KG1 (cell line): ENCODE measurements at places on chromosomes 3 and 15.

GRCh38 chr3:46923559-46924350 lies 46.2 kb downstream of the PTH1R start:
- no peak for DNase-seq

- no peak for DNase-seq
These were observed 11.0 kb downstream of the SHOX2 start for GRCh38 chr3:158095111-158095813.

DNA sequence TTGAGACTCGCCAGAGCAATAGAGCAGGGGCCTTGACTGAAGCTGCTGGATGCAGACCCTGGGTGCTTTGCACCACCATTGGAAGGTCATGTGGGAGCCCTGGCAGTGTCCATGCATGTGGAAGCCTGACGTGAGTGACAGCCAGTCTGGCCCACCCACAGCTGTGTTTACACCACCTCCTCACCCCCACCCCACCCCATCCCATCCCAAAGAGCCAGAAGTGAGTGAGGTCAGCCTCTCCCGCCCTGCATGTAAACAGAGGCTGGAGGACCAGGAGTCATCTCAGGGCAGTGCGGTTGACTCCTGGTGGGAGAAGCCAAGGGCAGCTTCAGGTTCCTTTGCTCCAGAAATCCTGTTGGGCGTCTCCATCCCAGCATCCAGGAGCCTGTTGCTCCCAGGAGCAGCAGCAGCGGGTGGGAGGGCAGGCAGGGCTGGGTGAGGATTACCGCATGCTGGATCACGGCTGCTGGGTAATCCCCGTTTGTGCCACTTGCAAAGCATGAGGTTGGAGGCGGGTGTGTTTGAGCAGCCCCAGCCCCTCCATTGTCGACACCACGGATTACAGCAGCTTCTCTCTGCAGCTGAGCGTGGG lies 44.6 kb downstream of the CORO2B start:
- no peak for DNase-seq

DNA sequence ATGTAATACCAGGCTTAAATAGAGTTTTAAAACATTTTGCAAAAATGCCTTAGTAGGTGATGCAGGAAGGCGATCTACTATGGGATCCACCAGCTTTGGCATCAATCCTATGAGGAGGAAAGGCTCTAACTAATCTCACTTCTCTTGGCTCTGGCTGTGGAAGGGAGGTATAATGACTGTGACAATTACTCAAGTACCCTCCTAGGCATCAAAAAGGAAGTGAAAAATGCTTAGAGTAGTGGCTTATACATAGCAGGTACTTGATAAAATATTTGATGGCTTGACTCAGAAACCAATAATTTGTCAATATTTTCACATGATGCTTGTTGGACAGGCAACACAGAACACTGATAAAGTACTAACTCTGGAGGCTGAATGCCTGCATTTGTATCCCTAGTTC lies 34.1 kb upstream of the SERPINI2 start:
- DNase-seq, result no peak

DNA sequence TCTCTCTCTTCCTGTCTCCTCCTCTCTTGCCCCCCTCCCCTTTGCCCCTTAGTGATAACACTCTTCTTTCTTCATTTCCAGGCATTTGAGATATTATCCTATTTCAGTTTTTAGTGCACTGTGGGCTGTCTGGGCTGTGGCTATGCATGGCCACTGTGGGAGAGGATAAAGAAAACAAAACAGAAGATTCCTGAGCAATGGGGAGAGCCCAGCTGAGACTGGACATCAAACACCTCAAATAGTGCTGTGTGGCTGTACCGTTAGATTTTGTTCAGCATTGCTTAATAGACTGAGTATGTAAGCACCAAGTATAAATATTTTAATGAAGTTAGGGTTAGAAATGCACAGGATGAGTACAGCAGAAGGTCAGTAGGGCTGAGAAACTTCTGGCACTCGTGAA lies 7.9 kb upstream of the GBE1 start:
- DNase-seq, result no peak

DNA sequence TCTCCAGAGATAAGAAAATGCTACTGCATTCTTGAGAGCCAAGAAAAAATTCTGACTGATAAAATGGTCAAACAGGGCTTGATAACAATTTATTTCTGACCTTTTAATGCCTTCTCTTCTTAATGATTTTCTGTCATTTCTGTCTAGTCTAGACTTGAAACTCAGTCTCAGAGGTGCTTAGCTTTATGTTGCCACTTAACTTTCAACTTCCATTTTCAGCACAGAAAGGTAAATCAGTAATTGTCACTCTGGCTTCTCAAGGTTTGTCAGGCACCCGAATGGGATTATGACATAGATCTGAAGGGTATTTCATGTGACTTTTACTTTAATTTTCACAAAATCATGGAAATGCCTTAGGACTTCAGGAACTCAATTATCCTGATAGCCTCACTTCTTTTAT lies 155.4 kb upstream of the GBE1 start:
- no peak for DNase-seq

DNA sequence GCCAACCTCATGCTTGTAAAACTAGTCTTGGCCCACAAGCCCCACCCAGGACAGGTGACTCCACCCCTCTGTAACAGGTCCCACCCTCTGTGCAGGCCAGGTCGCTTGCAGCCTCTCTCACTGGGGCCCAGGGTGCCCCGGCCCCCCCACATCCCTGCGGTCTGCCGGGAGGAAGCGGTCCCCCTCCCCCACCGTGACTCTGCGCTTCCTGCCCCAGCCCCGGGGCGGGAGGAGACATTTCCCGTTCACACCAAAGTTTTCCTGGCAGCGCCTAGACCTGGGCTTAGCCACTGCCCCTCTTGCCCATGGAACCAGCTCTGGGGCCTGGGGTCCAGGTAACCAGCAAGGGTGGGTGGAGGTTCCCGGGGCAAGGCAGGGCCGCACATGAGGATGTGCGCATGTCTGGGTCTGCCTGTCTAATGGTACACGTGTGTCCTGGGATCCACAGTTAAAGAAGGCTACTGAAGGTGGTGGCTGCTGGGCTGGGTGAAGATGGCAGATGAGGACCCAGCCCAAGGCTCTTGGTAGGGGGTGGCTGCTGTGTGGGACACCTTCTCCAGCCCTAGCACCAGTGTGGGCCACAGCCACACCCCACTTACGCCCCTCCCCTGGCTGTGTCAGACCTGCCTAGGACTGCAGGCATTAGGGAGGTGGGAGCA lies 8.4 kb downstream of the NBEAL2 start:
- DNase-seq, result peak; percentile 75
